NCI-H2029 treated with DMSO at 0.1 percent for 48 hours (cell line): ENCODE measurements at places on chromosomes 5 and 9.

DNA sequence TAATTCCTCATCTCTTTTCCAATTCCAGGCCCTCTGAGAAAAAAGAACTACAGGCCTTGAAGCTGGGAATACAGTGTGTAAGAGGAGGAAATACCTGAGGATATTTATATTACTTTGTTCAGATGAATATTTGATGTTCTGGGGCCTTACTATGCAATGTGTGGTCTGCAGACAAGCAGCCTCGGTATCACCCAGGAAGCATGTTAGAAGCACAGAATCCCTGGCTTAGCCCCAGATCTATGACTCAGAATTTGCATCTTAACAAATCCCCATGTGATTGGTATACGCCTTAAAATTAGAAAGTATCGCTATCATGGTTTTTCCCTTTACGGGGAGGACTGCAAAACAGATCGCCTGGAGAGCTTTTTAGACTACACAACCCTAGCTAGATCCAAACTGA, 121.0 kb downstream of the JAKMIP2 start:
- DNase-seq, result no peak

- DNase-seq, result no peak
Measured at GRCh38 chr5:93874491-93874890, 133.1 kb upstream of the POU5F2 start.

- DNase-seq, result no peak
Measured at GRCh38 chr9:124496075-124496449, 11.1 kb downstream of the NR5A1 start.

- DNase-seq, result no peak
Measured at GRCh38 chr9:128372188-128372641, 1.0 kb downstream of the URM1 start.

DNA sequence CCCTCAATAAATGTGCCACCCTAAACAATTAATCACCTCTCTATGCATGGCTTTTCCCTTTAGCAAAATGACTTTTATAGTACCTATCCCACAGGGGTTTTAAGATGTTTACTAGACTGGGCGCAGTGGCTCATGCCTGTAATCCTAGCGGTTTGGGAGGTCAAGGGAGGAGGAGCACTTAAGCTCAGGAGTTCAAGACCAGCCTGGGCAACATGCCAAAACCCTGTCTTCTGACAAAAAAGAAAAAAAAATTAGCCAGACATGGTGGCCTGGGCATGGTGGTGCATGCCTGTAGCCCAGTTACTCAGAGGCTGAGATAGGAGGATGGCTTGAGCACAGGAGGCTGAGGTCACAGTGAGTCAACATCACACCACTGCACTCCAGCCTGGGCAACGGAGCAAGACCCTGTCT, 13.5 kb downstream of the SH3TC2 start:
- no peak for DNase-seq
